Stimulated activated CD4-positive, alpha-beta T cell treated with anti-CD3 and anti-CD28 coated beads, TNF-alpha, amount 100 ng/mL, for 4 hours (primary cell): ENCODE measurements at places on chromosomes 3 and 15.

DNA sequence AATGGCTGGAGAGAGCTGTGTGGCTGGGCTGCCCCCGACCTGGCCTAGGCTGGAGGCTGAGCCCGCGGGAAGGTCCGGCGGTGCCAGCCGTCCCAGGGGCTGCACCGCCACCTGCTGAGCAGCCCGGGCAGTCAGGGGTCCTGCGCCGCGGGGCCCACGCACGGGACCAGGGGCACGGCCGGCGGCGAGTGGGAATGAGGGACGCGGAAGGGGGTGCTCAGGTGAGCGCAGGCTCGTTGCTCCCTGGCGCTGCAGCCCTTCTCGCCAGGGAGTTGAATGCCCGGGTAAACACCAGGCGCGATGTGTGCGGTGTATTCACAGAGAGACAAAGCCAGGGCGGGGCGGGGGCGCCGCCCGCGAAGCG lies 666 bp upstream of the SEMA3F start:
- DNase-seq: no peak

- DNase-seq: no peak
Measured at GRCh38 chr15:65824031-65824743, 32.1 kb upstream of the DENND4A start.

DNA sequence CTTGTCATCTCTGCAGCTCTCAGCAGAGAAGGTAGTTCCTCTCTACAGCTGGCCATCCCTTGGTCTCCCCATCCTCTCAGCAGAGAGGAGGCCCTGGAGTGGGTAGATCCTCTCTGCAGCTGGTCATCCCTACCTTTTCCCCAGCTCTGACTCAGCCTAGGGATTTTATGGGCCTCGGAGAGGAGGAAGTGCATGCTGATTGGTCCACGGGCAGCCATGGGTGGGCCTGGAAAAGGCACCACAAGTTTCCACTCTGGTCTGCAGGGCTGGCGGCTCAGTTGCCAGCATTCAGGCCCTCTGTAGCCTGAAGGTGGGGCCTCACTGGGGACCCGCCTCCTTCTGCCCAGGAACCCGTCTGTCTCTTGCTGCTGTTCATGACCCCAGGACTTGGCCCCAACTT lies 36.9 kb downstream of the NR1D2 start:
- DNase-seq: no peak

GRCh38 chr3:126960604-126960995 lies 22.3 kb upstream of the PLXNA1 start:
- DNase-seq: no peak

DNA sequence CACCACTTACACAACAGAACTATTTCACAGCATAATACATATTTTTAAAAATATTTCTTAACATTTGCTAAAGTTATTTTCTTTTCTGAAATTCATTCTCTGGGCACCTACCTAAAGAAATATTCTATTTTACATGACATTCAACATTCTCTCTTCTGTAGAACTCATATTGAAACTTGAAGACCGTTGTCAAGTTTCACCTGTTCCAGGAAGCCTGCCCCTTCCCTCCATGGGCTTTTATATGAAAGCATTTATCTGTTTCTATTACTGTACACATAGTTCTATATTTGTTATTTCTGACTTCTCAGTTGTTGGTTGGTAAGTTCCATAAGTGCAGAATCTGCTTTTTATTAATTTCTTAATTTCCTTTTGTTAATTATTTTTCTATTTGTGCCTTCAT lies 204.3 kb upstream of the ALCAM start:
- no peak for DNase-seq

DNA sequence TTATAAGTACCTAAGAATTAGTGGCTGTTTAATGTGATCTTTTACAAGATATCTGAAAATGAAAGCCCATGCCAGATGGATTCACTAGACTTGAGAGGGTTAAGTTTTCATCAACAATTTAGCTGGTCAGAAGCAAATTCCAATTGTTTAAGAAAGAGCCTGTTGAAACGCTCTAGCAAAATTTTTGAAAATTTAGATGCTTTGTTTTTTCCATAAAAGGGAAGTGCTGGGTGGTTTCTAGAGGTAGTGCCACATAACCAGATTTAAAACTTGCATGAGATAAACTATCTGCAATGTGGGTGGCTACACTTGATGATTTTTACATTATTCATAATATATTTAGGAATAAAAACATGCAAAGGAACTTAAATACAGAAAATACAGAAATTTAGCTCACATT lies 48.5 kb upstream of the SKIL start:
- no peak for DNase-seq
